ENCODE measurements at places on chromosomes 11 and 22. TPM values are rescaled to one million over a fixed set of nuclear protein-coding genes. Genes with fewer than 3 reads are reported as not detected.

DNA sequence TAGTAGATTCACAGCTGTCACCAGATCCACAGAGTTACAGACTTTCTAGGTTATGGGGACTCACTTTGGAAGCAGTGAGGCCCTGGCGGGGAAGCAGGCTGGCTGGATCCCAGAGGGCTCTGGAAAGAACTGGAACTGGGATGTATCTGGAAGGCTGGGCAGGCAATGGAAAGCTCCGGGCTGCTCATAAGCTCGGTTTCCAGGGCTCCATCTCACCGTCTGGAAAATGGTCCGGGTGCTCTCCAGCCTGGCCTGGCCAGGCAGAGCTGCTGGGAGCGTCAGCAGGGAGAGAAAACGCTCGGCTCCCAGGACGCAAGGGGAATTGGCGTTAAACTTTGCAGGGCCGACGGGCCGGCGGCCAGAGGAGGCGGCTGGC, 335 bp upstream of the SEZ6L start:
- peaks cover 69% of the 10 kb centered on the region for H3K27me3 ChIP-seq
- no peak for DNase-seq
- H3K27ac ChIP-seq = no peak overlapping the region
- no peaks in the 10 kb centered on the region for H3K4me1 ChIP-seq

GRCh38 chr11:102452461-102453301, at the start of gene TMEM123:
TSS of gene TMEM123 (minus strand) at chr11:102452765. CDS start at chr11:102452623, 142 bp downstream.
- H3K36me3 ChIP-seq = peaks cover 40% of the 10 kb centered on the region
- peak; percentile 94 for DNase-seq
- no peaks in the 10 kb centered on the region for H3K27me3 ChIP-seq
- peak within 1 kb of the TSS; percentile 95 for H3K4me3 ChIP-seq
- H3K4me1 ChIP-seq = peaks cover 64% of the 10 kb centered on the region

DNA sequence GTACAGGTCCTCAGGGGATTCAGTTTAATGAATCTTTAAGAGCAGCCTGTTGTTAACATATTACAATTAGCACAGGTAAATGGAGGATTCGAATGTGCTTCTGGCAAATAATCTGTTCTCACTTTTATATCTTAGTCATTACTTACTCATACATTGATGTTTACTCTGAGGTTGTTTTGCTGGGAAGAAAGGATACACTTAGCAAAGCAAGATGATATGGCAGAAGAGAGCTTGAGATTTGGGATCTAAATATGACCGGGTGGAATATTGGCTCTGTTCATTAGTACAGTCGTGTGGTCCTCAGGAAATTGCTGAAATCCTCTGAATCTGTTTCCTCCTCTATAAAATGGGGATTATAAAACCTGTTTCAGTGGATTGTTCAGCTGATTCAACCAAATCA, 59.7 kb downstream of the SPON1 start:
- H3K27me3 ChIP-seq = no peaks in the 10 kb centered on the region
- H3K4me3 ChIP-seq = no peak overlapping the region
- H3K4me1 ChIP-seq = no peaks in the 10 kb centered on the region
- no peak for DNase-seq
- no peak overlapping the region for H3K27ac ChIP-seq

- peaks cover 4% of the 10 kb centered on the region for H3K27me3 ChIP-seq
- no peaks in the 10 kb centered on the region for H3K36me3 ChIP-seq
- no peak for DNase-seq
- H3K4me3 ChIP-seq = no peak overlapping the region
- no peak overlapping the region for H3K27ac ChIP-seq
Measured at GRCh38 chr22:18056161-18056666, 21.6 kb upstream of the PEX26 start.

GRCh38 chr22:28105413-28105812, 186.4 kb upstream of the PITPNB start:
- no peaks in the 10 kb centered on the region for H3K36me3 ChIP-seq
- no peaks in the 10 kb centered on the region for H3K27me3 ChIP-seq
- no peaks in the 10 kb centered on the region for H3K4me1 ChIP-seq
- no peak overlapping the region for H3K27ac ChIP-seq
- DNase-seq = no peak

DNA sequence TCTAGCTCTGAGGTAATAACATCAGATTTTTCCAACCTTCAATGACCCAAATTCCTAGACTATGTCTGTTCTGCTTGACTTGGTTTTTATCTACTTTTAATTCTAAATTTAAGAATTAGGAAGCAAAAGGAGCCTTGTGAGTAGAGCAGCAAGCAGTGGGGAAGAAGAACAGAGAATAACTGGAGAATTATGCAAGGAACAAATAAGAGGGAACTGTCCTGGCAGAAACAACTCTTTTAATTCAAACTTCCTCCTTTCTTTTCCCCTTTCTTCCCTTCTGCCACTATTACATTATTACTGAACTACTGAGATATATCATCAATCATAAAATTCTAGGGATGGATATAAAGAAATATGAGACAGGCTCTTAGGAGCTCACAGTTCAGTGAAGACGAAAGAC, 276.1 kb downstream of the SBF2 start:
- H3K36me3 ChIP-seq = peaks cover 20% of the 10 kb centered on the region
- no peaks in the 10 kb centered on the region for H3K27me3 ChIP-seq
- DNase-seq = no peak
- H3K4me1 ChIP-seq = peaks cover 13% of the 10 kb centered on the region

GRCh38 chr22:26642465-26643417, 14.6 kb upstream of the MIAT start:
- H3K36me3 ChIP-seq = peaks cover 1% of the 10 kb centered on the region
- H3K4me3 ChIP-seq = peak overlapping the region; percentile 61
- peak; percentile 90 for DNase-seq
- H3K27ac ChIP-seq = peak overlapping the region; percentile 91
- no peaks in the 10 kb centered on the region for H3K27me3 ChIP-seq

- no peaks in the 10 kb centered on the region for H3K36me3 ChIP-seq
- no peaks in the 10 kb centered on the region for H3K4me1 ChIP-seq
- DNase-seq = no peak
- no peak overlapping the region for H3K27ac ChIP-seq
- H3K4me3 ChIP-seq = no peak overlapping the region
Measured at GRCh38 chr11:7046474-7047175, 26.3 kb downstream of the NLRP14 start.

DNA sequence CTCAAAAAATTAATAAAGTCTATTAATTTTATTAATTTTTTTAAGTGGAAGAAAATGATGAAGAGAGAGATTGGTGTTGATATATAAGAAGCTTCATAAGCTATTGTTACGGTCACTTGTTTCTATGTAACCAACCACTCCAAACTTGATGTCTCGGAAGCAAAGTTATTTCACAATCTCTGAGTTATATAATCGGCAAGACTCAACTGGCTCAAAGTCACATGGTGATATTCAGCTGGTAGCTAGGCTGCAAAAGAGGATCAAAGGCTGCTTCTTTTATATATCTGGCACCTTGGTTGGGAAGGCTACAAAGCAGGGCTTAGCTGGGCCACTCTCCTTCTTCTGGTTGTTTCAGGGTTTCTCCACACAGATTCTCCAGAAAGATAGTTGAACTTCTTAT, 245.1 kb upstream of the ARHGAP42 start:
- H3K27ac ChIP-seq = no peak overlapping the region
- no peaks in the 10 kb centered on the region for H3K27me3 ChIP-seq
- no peaks in the 10 kb centered on the region for H3K36me3 ChIP-seq
- H3K4me3 ChIP-seq = no peak overlapping the region
- DNase-seq = no peak
- no peaks in the 10 kb centered on the region for H3K4me1 ChIP-seq

GRCh38 chr11:15695096-15695721, 580.5 kb downstream of the INSC start:
- peaks cover 11% of the 10 kb centered on the region for H3K27me3 ChIP-seq
- no peak overlapping the region for H3K27ac ChIP-seq
- no peak for DNase-seq
- no peaks in the 10 kb centered on the region for H3K4me1 ChIP-seq
- H3K4me3 ChIP-seq = no peak overlapping the region

DNA sequence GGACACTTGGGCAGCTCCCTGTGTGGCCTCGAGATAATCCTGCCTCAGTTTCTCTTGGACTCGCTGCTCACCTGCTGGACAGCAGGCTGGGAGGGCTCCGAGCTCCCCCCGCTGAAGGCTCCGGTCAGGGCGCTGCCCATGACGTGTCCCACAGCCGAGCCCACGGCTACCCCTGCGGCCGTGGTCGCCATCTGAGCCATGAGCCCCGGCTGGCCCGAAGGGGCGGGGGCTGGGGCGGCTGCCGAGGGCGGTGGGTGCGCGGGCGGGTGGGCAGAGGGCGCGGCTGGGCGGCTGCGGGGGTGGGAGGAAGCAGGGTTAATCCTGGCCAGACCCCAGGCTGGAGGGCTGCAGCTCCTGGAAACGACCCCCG, 484 bp downstream of the CHCHD10 start:
- peaks cover 48% of the 10 kb centered on the region for H3K4me1 ChIP-seq
- H3K4me3 ChIP-seq = peak overlapping the region; percentile 82
- H3K36me3 ChIP-seq = peaks cover 8% of the 10 kb centered on the region
- peak overlapping the region; percentile 84 for H3K27ac ChIP-seq

DNA sequence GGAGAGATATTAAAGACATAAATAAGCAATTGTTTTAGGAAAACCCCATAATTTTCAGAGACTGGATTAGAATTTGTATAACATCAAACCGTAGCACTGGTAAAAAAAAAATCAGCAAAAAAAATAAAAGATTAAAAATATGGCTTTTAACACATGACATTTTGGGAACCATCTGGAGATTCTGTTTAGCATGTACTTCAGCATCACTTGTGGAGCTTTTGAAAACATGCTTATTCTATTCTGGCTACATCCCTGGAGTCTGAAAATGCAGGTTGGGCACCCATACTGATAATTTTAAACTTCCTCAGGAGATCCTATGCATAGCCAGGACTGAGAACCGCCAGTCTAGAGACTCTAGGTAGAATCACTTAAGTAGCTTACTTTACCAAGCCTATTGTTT, 1190.9 kb downstream of the LRRC4C start:
- H3K27me3 ChIP-seq = no peaks in the 10 kb centered on the region
- H3K4me1 ChIP-seq = no peaks in the 10 kb centered on the region
- no peak for DNase-seq
- no peaks in the 10 kb centered on the region for H3K36me3 ChIP-seq
- H3K27ac ChIP-seq = no peak overlapping the region

GRCh38 chr22:39469681-39470450, 13.1 kb downstream of the MGAT3 start:
- no peak overlapping the region for H3K27ac ChIP-seq
- peaks cover 17% of the 10 kb centered on the region for H3K4me1 ChIP-seq
- no peaks in the 10 kb centered on the region for H3K27me3 ChIP-seq
- no peak for DNase-seq
- no peaks in the 10 kb centered on the region for H3K36me3 ChIP-seq

- H3K27me3 ChIP-seq = peaks cover 24% of the 10 kb centered on the region
- H3K36me3 ChIP-seq = no peaks in the 10 kb centered on the region
- DNase-seq = no peak
- no peaks in the 10 kb centered on the region for H3K4me1 ChIP-seq
Measured at GRCh38 chr11:11748706-11749365, 92.9 kb upstream of the USP47 start.

The CTSW gene
- 39.3 TPM for total RNA-seq

The TTC9C gene
- total RNA-seq = 33.4 TPM

The TSPAN18 gene
- total RNA-seq = 1.2 TPM

The MYEOV gene
- total RNA-seq = not detected

The CYTH4 gene
- 17.3 TPM for total RNA-seq

The FAM180B gene
- total RNA-seq = not detected
